ENCODE measurements at places on chromosomes 3 and 15.

GRCh38 chr15:43483297-43484128 lies 9.4 kb downstream of the TP53BP1 start:
- no peak for DNase-seq

- DNase-seq = no peak
Observed at GRCh38 chr3:41498847-41499246, 299.5 kb downstream of the CTNNB1 start.

DNA sequence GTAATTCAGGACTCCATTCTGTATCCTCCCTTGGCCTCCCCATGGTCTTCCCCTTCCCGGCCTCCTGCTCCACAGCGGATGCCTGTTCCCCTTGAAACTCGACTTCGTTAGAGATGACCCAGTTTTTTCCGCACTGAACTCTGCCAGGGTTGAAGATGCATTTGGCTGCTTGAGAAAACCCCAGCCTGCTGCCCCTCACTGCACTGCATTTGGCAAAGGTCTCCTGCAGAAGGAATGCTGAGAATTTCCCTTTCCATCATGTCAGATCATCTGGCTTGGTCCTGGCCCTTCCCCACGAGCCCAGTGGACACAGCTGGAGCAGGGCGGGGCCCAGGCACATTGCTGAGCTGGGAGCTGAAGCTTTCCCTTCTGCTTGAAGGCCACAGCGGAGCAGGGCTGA lies 37.6 kb upstream of the RGMA start:
- no peak for DNase-seq

- DNase-seq = no peak
Observed at GRCh38 chr3:185137821-185138220, 15.0 kb downstream of the C3orf70 start.

GRCh38 chr3:100395679-100396431 lies 5.0 kb downstream of the TOMM70 start:
- no peak for DNase-seq

DNA sequence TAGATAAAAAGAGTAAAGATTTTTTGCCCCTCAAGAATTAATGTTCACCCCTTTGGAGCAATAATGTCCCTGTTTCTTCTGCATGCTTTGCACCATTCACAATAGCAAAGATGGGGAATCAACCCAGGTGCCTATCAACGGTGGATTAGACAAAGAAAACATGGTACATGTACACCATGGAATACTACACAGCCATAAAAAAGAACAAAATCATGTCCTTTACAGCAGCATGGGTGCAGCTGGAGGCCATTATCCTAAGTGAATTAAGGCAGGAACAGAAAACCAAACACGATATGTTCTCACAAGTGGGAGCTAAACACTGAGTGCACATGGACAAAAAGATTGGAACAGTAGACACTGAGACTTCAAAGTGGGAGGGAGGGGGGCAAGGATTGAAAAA lies 35.2 kb downstream of the AAGAB start:
- no peak for DNase-seq

DNA sequence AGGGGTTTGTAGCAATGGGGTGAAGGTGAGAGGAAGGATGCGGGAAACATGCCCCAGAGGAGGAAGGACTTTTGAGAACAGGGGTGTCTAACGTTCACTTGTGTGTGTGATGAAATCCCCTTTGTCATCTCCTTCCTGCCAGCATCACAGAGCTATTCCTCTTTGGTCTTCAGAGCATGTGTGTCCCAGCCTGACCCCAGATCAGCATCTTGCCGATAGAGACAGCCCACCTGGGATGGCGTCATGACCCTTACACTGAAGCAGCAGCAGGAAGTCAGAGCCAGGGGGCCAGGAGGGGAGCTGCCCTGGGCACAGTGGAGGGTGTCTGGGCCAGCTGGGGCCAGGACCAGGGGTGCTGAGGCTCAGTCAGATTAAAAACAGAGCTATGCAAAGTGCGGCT lies 29.9 kb upstream of the GRIP2 start:
- no peak for DNase-seq

GRCh38 chr3:54630101-54630623 lies 297.7 kb downstream of the LRTM1 start:
- no peak for DNase-seq

- no peak for DNase-seq
Observed at GRCh38 chr3:27454914-27455313, 29.3 kb downstream of the SLC4A7 start.
